ENCODE measurements at places on chromosomes 2 and 18.

DNA sequence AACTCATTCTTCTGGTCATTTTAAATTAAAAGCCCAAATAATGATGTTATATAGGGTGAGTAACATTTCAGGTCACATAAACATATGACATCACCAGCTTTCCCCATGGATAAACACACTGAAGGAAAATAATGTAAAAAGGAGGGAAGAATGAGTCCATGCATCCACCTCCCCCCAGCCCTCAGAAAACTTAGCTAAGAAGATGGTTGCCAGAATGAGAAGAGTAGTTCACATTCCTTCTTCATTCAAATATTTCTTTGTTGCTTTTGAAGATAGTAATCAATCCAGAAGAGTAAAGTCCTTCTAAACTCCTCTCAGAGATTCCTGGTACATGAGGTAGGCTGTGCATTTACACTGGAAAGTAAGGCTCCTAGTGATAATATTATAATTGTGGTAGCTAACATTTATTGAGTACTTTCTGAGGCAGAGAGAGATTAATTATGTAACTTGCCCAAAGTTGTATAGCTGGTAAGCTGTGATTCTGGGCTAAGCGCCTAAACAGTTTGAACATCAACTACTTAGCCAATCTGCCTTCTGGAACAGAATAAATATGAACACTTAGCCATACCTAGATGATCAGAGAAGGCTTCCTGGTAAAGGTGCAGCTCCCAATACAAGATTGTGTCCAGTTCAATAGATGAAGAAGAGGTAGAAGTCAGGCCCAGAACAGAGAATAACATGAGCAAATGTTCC, 256.7 kb upstream of the FN1 start:
- DNase-seq = no peak

- peak; percentile 72 for DNase-seq
These were observed 40.0 kb upstream of the MCM6 start for GRCh38 chr2:135916207-135916606.

GRCh38 chr2:200127848-200128247, 172.5 kb downstream of the MAIP1 start:
- DNase-seq = no peak

DNA sequence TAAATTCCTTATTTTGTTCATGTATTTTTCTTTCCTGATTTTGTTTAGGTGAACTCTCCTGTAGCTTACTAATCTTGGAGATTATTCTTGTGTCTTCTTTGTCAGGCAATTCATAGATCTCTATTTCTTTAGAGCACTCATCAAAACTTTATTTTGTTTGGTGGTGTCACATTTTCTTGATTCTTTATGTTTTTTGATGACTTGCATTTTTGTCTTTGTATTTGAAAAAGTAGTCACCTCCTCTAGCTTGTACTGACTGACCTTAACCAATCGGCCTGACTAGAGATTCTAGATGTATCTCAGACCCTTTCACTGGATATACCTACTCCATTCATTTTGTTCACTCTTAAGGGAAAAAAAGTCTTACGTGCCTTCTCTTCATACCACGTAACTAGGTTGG, 986.3 kb upstream of the LRRTM1 start:
- no peak for DNase-seq

All from CD4-positive, alpha-beta T cell treated with Interleukin-10 for 1 hour (primary cell).